Sciatic nerve (tissue), 2 donors: ENCODE measurements at places on chromosomes 11 and 22. TPM values are rescaled to one million over a fixed set of nuclear protein-coding genes. Genes with fewer than 3 reads are reported as not detected.

- DNase-seq, result no peak
Observed at GRCh38 chr11:16982256-16982671, 31.9 kb downstream of the PLEKHA7 start.

DNA sequence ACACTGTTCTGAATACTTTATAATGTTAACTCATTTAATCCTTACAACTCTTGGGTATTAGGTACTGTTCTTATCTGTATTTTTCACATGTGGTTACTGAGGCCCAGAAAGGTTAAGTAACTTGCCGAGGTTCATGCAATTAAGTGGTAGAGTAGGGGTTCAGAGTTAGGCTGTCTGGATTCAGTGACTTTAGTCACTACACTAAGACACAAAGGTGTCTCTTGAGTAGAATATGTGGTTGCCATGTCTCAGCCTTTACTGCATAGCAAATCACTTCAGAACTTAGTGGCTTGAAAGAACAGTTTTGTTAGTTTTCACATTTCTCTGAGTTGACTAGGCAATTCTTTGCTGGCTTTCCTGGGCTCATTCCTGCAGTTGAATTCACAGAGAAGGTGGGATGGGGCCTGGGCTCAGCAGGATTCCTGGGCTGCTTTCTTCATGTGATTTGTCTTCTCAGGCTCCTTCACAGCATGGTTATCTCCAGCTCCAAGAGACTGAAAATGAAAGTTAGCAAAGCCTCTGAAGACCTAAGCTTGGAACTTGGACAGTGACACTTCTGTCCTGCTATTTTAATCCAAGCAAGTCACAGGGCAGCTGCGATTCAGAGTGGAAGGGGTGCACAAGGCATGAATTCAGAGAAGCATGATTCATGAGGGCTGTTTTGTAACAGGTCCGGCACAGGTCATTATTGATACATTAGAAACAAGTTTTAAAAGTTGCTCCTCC, 68.3 kb downstream of the SPECC1L start:
- DNase-seq, result no peak

DNA sequence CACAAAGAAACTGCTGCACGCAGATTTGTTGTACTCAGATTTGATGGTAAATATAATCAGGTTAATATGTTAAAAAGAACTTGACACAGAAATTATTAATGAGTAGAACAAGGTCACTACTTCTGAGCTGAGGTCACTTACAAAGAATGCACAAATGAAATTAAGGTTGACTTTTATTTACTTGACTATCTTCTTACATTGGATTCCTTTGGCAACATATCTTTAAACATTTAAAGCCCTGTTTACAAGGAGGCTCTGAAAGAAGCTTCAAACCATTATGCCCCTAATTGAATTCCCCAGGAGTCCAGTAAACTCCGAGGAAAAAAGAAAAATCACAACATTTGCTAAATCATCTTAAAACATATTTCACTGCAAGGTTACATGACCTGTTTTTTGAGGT, 245.5 kb downstream of the SOX6 start:
- no peak for DNase-seq

- no peak for DNase-seq
Observed at GRCh38 chr11:113341388-113342165, 27.2 kb downstream of the TTC12 start.

- no peak for DNase-seq
Observed at GRCh38 chr11:70942593-70942992, 309.8 kb downstream of the SHANK2 start.

GRCh38 chr11:133531458-133531857, 843 bp downstream of the OPCML start:
- DNase-seq, result no peak

DNA sequence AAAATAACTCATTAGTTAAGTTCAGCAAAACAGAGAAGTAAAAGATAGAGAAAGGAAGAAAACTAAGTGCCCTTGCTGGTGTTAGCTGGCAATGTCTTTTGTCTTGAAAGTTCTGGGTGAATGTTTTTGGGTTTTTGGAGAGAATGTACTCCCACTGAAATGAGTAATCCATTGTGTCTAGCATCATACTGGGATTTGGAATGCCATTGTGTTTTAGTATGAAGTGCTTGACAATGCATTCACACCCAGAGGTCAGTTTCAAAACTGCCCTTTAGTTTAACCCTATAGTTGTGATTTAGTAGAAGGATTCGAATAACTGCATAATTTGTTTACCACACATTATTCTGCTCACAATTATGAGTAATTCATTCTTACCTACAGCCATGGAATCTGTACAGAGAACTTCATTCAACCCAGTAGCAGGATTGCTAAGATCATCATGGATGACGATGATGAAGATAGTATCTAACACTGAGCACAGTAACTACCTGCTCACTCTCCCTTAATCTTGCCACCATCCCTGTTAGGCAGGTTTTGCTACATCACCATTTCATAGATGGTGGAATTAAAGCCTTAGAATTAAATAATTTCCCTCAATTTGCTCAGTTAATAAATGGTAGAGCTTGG, 33.9 kb downstream of the MAML2 start:
- DNase-seq, result no peak

The OR8D4 gene
- total RNA-seq, result not detected

The SPATA19 gene
- total RNA-seq, result not detected
